ENCODE measurements at places on chromosomes 2 and 18.

DNA sequence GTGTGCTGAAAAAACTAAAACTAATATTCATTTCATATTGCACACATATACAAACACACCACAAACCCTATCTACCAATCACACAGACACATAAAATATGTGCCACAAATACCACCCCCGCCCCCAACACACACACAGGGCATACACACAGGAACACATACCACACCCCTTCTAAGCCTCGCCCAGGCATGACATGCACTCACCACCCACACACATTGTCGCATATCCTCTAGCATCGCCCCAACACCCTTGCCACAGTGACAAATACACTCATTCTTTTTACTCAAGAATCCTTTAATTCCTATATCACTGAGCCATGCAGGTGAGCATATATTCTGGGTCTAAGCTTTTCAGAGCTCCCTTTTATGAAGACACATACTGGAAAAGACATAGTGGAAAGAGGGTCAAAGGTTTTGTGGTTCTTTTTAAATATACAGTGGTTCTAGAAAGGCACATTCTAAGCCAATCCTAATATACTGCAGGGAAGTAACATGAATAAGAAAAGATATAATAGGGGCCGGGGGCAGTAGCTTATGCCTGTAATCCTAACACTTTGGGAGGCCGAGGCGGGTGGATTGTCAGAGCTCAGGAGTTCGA is 24.5 kb upstream of the LCLAT1 start:
- no peak for DNase-seq

DNA sequence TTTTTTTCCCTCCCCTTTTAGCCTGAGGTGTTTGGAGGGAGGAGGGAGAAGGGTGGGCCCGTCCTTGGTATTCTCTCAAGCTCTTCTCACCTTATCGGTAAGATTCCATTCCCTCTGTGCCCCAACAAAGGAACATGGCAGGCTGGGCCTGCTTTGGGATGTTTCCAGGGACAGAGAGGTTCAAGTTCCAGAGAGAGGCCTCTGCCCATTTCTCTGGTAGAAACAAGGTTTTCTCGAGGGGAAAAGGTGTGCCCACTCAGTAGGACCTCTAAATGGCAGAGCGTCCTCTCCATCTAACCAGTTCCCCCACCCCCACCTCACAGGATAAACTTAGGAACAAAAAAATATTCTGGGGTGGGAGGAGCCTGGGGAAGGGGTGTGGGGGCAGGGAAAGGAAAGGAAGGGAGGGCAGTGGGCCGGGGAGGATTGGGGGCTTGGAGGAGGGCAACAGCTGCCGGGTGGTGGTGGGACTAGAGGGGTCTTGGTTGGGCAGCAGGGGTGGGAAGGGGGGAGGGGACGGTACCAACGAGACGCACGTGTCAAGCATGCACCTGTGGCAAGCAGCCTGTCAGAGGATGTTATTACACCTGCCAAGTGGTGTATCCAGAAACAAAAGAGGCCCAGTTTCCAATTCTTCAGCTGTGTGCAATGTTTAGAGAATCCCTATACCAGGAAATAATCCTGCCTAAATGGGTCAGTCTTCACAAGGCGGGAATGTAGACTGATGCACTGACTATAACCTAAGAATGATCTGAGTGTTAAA is 2.1 kb downstream of the PCBP1 start:
- DNase-seq: no peak

GRCh38 chr2:11691076-11691660 is 21.2 kb upstream of the NTSR2 start:
- DNase-seq: no peak

GRCh38 chr2:64950226-64951160 is 38.7 kb upstream of the SLC1A4 start:
- no peak for DNase-seq

DNA sequence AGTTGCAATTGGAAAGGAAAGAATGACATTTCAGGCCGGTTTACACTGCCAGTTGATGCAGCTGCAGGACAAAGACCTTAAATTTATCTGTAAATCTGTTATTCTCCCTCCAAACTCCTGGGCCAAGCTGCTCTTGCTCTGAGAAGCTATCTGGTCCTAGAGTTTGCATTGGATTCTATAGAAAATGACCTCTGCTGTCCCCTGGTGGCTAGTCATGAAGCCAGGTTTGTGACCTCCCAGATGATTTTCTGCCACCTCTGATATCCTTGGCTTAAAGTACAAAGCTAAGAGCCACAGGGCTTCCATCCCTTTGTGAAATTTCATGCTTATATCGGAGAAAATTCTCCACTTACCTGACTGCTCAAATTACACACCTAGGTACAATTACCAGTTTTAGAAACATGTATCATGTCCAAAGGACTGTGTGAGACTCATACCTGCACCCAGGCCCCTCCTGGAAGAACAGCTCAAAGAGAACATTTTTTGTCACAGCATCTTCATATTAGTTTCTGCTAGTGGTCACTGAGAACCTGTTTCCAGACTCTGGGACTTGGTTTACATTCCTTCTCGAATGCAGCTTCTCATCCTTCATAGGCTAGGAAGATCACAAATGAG is 28.9 kb upstream of the IER3IP1 start:
- DNase-seq: peak; percentile 45

DNA sequence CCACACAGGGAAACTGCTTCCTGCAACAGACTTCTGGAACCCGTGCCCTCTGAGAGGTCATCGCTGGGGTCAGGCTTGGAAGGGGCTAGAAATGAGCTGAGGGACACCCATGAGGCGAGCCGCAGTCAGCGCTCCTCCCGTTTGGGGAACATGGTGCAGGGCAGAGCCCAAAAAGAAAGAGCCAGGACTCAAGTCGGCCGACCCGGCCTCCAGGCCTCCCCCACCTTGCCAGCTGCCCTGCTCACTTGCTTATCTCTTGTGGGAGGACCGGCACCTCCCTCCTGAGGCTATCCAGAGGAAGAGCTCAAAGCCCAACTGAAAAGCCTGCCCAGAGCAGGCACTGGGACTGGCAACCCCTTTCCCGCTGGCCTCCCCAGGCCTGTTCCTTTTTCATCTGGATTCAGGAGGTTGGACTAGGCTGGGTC is 43.6 kb downstream of the SCTR start:
- DNase-seq: no peak

DNA sequence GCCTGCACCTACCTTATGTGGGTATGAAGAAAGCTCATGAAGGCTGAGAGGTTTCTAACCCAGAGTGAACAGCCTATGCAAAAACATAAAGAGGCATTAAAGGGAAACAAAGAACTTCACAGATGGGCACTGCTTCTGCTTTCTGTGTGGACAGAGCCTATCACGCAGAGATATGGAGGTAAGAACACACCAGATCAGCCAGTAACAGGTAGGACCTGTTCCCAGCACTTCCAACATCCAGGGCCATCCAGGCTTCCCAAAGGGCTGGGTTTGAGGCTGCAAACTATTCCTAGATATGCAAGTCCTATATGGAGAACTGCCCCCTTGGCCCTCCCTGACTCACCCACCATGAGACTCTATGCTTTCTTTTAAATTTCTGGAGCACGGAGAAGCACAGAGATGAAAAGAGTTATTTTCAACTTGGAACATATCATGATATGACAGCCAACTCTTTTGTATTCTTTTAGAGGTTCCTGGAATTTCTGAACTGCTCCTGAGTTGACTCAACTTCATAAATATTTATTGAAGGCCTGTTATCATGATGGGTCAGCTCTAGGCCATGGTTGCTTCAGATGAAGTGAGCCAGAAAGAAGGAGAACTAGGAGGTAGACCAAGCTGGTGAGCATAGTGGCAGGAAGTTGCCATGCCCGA is 77.4 kb upstream of the PPP1CB start:
- DNase-seq: no peak

DNA sequence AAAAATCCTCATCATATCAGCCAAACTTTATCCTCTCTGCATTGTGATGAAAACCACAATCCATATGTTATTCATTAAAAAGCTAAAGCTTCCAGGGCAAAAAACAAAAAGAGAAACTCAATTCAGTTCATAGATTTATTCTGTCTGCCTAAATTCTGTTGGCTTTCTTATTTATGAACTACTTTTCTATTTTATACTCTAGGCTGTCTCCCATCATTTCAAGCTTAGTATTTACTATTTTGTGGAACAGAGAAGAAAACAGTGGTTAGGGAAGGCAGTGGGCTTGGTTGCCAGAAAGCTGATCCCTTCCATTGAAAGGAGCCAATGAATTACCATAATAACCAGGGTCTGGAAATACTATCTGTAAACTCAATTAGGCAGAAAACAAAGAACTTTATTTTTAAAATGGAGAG is 71.8 kb downstream of the RAPH1 start:
- DNase-seq: no peak

GRCh38 chr2:113061896-113062770 is 3.1 kb downstream of the IL36RN start:
- no peak for DNase-seq

GRCh38 chr2:105775809-105776559 is 31.3 kb downstream of the NCK2 start:
- no peak for DNase-seq

GRCh38 chr2:68110102-68110501 is 47.3 kb upstream of the C1D start:
- peak; percentile 27 for DNase-seq

Data from ACHN (cell line).